ENCODE measurements at places on chromosomes 7 and 10.
A peak's percentile ranks its signal among the peaks of the same experiment; 100 is the strongest.

DNA sequence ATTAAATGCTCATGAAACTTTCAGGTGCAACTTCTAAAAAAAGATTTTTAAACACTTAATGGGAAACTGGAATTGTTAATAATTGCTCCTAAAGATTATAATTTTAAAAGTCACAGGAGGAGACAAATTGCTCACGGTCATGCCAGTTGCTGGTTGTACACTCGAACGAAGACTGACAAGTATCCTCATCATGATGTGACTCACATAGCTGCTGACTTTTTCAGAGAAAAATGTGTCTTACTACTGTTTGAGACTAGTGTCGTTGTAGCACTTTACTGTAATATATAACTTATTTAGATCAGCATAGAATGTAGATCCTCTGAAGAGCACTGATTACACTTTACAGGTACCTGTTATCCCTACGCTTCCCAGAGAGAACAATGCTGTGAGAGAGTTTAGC is 79.3 kb downstream of the ITGB8 start:
- no peak for DNase-seq

GRCh38 chr7:2146676-2147472 is 85.9 kb downstream of the MAD1L1 start:
- DNase-seq = no peak

DNA sequence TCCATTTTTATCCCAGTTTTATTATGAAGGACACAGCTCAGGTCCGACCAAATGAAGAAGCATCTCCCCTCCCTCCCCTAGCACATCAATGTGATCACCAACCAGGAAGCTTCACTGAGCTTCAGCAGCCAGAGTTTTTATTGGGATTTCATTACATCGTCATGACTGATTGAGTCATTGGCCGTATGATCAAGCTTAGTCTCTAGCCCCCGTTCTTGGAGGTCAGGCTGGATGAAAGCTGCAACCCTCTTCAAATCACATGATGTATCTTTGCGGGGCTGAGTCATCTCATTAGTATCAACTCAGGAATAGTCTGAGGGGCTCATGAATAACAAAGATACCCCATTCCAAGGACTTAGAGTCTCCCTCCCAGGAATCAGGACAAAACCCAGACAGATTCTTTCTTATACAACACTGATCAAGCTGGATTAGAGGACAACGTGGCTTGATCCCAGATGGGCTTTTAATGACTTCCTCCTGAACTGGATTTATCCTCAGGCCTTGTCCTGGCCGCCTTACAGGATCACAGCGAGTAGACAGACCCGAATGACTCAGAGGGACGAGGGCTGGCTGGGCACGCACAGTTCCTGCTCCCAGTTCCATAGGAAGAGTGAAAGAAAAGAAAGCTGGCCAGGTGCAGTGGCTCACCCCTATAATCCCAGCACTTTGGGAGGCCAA is 14.5 kb downstream of the LIMK1 start:
- peak; percentile 92 for DNase-seq

GRCh38 chr7:30430777-30431176 is 47.8 kb downstream of the NOD1 start:
- DNase-seq = no peak

DNA sequence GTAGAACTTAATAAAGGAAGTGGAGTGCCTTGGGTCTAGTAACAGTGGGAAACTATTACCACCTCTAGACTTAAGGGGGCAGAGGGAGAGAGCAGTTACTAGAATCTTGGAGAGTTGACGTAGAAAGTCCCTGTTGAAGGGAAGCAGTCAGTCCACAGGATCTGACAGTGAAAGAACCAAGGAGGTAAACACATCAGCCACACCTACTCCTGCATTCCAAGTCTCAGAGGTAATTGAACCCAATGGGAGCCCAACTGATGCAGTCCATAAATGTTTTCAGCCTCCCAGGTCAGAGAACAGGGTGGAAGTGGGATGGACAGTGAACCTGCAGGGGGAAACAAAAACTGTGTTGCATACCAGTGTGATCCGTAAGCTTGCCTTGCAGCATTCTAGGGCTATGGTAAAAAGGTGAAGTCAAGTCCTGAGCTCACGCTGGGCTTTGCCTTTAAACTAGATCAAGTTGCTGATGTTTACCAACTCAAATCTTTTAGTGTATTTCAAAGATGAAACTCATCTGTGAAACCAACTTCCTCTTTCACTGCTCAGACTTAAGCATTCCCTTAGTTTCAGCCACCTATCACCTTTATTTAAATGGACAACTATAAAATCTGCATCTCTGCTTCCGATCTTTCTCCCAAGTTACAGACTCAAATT is 57.2 kb downstream of the SLC16A12 start:
- peak; percentile 9 for DNase-seq

DNA sequence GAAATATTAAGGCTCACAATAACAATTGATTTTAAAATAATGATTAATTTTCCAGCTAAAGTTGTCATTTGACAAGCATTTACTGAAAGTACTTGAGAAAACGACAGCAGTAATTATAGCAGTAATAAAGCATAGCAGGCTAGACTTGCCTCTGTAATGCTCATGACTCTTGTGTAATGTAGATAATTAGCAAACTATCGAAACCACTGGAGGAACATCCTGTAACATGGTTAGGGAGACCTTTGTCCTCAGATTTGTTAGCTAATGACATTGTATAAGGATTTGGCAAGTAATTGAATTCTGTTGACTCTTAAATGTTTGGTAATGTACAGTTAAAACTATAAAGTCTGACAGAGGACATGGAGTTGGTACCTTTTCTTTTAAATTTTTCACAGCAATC is 24.8 kb downstream of the ARL4A start:
- no peak for DNase-seq

GRCh38 chr7:7090460-7090859 is 91.9 kb upstream of the C1GALT1 start:
- no peak for DNase-seq

DNA sequence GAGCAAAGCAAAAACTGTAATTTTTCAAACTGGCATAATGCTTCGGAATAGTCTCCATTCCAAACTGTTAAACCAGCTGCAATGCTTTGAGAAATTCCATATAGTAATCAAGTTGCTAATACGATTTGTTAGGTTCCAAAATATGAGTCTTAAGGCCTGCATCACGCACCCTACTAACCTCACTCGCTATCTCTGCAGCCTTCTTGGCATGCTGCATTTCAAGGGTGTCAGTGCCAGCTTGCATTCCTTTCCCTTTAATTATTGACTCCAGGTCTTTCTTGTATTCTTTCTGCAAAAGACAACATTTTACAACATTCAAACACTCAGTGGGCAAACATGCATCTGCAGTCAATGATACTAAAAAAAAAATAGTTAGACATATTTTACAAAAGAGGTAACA is 61.8 kb downstream of the NEBL start:
- DNase-seq = no peak

DNA sequence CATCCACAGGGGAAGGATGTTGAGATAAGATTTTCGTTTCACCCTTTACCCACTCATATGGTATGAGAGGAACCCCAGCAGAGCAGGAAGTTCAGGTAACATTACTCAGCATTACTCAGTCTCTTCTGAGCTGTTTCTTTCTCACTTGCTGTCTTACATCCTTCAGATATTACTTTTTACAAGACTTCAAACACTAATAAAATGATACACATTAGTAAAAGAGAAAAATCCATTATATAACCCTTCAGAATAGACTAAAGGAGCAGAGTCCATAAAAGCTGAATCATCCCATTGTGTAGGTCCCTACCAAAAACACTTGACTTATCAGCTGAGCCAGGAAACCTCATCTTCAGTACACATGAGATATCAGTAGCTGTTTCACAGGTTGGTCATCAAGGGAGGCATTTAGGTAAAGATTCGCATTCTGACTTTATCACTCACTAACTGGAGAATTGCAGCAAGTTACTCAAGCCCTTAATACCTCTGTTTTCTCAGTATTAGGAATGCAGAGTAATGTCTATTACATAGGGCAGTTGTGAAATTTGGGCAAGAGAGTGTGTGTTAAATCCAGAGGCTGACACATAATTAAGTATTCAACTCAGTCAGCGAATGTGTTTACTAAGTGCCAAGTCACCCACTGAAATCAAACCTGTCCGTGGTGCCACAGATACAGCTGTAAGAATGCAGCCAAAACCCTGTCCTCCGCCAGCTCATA is 44.7 kb downstream of the KLF6 start:
- peak; percentile 17 for DNase-seq

DNA sequence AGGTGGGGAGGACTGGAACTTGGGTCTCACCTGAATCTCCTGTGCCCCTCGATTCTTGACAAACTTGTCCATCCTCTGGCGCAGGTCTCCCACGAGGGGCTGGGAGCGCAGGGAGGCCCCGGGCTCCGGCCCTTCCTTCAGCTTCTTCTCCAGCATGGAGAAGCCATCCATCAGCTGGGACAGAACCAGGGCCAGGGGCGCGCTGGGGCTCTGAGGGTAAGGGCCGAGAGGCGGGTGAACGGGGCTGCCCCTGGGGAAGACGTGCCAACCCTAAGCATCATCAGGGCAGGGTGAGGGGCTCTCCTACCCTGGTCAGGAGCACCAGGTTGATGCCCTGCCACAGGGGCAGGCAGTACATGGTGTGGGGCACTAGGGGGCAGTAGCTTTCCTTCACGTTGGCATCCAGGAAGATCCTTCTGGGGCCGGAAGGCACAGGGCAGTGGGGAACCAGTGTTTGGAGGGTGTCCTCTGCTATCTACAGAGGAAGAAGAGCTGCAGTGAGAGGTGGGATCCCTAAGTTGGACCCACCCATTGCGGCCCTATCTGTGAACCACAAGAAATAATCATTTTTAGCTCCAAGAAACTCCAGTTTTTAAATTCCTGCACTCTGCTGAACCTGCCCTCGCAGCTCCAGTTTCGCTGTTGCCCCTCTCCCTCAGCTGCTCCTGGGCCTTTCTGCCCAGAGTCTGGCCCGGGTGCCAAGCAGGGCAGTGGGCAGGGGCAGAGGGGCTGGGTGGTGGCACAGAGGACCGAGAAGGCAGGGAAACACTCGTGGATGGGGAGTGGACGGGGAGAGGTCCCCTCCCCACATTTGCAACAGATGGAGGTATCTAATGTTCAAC is 10.8 kb upstream of the PYROXD2 start:
- peak; percentile 46 for DNase-seq

DNA sequence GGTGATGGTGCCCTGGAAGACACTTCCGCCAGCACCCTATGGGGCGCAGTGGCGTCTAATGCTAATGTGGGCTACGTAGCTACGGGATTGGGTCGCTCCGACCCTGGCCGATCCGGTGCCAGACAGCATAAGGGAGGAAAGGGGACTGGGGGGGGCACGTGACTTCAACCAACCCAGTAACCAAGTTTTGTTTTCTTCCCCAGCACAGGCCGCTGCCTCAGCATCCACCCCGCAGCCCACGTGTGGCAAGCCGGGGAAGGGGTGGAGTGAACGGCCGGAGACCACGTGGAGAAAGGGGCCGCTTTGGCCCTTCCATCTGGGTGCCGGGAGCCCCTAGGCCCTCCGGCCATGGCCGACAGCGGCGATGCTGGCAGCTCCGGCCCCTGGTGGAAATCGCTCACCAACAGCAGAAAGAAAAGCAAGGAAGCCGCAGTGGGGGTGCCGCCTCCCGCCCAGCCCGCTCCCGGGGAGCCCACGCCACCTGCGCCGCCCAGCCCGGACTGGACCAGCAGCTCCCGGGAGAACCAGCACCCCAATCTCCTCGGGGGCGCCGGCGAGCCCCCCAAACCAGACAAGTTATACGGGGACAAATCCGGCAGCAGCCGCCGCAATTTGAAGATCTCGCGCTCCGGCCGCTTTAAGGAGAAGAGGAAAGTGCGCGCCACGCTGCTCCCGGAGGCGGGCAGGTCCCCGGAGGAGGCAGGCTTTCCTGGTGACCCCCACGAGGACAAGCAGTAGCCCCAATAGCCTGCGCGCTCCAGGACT is 2.5 kb downstream of the PRR15 start:
- peak; percentile 57 for DNase-seq

- DNase-seq = no peak
Measured at GRCh38 chr10:130923596-130923995, 387.9 kb downstream of the TCERG1L start.

DNA sequence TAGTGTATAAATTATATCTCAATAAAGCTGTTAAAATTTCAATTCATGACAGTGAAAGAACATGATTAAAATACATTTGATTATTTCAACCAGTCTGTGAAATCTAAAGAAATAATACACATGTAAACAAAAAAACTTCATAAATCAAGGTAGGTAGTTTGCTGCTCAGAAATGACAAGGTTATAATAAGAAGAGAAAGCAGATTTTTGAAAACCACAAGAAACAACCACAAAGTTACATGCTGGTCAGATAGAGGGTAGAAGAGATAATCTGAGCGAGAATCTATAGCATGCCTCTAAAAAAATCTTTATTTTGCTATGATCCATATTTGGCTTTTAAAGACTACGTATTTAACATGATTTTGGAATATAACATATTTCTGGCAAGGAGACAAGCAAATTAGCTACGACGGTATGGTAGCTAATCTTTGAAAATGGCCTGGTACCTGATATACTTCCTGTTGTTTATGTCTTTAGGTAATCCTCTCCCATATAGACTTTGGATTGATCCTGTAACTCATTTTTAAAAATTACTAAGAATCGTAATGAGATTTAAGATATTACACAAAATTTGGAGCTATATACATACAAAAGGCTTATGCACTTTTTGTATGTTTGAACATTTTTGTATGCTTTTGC is 23.5 kb upstream of the VCL start:
- no peak for DNase-seq

- peak; percentile 16 for DNase-seq
Measured at GRCh38 chr7:156659961-156660360, 19.4 kb downstream of the RNF32 start.

- no peak for DNase-seq
Measured at GRCh38 chr7:14403587-14403986, 414.1 kb upstream of the ETV1 start.

- no peak for DNase-seq
Measured at GRCh38 chr10:44982496-44982895, 3.9 kb upstream of the DEPP1 start.

- no peak for DNase-seq
Measured at GRCh38 chr10:78394047-78394446, 360.4 kb downstream of the RPS24 start.

DNA sequence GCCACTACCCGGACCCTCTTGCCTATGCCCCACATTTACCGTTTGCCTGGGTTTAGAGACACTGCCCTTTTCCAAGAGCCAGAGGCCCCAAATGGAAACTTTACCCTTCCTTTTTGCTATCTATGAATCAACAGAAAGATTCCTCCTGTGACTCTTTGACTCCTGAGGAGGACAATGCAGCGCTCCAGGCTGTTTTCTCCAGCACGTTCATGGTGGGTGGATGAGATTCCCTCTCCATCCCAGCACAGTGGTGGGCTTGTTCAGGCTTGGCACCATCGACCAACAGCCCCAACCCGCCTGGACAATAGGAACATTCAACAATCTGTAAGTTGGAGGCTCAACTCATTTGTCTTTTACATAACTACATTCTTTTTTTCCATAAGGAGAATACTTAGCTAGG is 55.9 kb downstream of the DLD start:
- no peak for DNase-seq

DNA sequence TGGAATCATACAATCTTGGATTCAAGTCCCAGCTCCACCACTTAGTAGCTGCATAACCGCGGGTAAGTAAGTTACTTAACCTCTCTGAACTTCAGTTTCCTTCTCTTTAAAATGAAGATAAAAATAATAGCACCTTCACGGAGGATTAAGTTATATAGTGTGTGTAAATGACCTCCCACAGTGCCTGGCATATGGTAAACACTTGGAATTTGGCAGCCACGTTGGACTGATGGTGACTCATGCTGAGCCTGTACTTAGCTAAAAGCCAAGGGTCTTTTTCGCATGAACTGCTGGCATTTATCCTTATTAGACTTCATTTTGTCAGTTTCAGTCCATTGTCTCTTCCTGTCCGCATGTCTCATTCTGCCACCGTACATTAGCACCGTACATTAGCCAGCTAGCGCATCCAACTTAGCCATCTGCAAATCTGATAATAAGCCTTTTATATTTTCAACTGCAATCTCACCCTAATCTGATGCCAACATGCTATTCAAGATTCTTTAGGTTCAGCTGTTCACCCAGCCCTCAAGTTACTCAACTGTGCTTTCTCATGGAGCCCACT is 11.2 kb downstream of the SLC13A4 start:
- peak; percentile 67 for DNase-seq
